Aorta (tissue), 5 donors: ENCODE measurements at places on chromosomes 7 and 10.

- DNase-seq, result peak; percentile 84
These were observed 41.2 kb downstream of the ZCCHC24 start for GRCh38 chr10:79404231-79404609.

- no peak for DNase-seq
These were observed 23.4 kb upstream of the ENO4 start for GRCh38 chr10:116825901-116826300.

GRCh38 chr10:17049195-17049594 lies 80.4 kb downstream of the CUBN start:
- DNase-seq, result no peak

DNA sequence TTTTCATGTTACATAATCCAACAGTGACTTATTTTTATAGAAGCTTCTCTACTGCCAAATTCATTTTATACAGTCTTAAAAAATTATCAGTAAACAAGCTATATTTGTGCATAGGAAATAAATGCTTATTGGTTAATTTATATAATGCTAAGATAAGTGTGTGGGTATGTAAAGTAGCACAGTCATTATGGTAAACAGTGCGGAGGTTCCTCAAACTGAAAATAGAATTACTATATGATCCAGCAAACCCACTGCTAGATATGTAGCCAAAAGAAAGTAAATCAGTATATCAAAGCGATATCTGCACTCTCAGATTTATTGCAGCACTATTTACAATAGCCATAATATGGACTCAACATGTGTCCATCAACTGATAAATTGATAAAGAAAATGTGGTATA lies 71.1 kb downstream of the ATRNL1 start:
- DNase-seq, result no peak

DNA sequence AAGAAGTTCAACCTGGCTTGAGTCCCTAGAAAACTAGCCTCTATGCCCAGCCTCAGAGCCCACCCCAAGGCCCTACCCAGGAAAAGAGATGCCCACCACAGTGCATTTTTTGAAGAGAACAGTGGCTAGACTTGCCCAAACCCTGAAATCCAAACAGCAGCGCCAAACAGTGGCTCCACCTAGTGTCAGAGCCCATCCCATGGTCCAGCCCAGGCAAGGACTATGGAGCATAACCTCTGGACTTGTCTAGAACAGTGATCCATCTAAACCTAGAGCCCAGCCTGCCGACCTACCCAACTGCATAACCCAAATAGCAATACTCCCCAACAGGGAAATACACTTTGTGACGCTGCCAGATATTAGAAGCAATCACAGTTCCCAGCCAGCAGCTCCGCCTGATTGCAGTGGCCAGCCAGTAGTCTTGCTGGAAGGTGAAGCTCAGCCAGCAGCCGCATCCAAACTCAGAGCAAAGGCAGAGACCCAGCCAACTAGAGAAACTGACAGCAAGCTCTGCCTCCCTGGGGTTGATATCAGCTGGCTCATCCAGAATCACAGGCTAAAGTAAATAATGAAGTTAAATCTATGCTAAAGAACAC lies 44.5 kb downstream of the HBP1 start:
- no peak for DNase-seq

DNA sequence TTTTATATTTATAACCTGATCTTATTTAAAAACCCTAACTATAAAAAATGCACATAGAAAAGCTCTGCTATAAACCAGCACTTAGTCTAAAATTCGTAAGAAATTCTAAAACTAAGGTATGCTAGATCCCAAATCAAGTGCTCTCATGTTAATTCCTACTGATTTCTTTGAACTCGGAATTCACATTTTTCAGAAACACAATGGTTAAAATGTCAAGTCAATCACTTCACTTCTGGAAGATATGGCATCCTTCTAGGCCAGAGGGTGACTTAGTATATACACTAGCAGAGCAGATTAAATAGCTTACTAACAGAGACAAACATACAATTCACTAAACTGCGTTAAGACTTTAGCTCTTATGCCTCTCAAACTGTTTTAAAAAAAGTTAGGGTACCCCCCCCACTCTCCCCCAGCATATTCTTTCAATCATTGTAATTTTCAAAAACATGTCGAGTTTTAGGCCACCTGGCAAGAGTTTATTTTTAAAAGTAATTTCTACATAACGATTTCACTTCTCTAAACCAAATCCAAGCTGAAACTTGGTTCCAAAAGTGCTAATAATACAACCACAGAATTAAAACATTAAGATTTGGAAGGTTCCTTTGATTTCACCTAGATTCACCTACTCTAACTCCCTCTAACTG lies 129.4 kb downstream of the NRBF2 start:
- no peak for DNase-seq

- DNase-seq, result no peak
These were observed 3.7 kb downstream of the TRAPPC14 start for GRCh38 chr7:100154651-100155491.

DNA sequence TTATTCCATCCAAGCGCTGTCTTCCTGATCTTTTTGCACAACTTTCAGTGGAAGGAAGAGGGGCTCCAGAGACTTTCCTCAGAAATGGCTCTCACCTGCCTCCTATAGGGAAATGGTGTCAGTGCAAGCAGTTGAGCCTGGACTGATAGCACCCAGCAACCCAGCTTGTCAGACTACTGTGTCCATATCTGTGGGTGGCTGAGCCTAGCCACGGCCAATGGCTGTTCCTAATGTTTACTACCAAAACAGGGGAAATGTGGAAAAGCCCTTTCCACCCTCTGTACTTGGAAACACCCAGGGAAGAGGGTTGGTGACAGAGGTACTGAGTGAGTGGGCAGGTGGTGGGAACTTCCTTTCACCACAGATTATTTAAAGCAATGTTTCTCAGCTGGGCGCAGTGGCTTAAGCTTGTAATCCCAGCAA lies 4.3 kb upstream of the YKT6 start:
- DNase-seq, result no peak

- no peak for DNase-seq
These were observed 121.6 kb downstream of the C10orf105 start for GRCh38 chr10:71597821-71598498.

DNA sequence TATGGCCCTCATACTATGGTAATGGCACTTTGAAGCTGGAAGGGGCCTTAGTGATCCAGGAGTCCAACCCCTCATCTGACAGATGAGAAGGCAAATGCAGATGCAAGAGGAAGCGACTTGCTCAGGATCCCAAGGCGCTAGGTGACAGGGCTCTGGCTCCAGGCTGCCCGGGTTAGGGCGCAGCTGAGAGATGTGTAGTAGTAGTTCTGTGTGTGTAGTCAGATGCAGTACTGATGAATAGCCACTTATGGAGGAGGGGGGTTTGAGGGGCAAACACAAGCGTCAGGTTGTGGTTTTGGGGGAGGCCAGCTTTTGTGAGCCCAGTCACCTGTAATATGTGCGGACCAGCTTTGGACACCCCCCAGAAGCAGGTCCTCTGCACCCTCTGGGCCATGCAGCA lies 4.8 kb downstream of the ADRA2A start:
- DNase-seq, result no peak

DNA sequence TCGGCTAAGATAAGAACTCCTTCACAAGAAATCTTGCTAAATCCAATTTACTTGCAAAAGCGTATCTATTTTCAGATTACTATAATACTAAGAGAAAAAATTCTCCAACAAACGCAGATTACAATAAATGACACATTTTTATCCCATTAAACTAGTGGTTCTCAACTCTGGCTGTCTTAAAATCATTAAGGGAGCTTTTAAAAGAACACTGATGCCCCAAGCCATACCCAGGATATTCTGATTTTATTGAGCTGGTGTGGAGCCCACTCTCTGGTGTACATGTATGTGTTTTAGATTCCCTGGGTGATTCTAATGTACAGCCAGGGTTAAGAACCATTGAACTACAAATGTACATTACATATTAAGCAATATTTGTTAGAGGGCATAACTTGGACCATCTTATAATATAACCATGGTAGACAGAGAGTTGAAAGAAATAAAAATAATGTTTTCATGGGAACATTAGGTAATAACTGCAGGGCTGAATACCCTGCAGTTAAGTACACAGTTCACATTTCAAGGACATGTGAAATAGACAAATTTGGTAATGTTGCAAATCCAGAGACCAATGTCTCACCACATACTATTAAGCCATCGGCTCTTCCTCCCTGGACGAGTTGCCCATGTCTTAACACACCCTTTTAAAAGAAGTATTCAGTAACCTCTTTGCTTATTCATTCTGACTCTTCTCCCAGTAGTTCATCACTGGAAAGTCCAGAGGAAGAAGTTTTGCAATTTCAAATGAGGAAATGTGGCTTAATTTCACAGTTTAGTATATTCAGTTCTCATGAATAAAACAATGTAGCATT lies 6.2 kb downstream of the GSAP start:
- DNase-seq, result no peak

- DNase-seq, result no peak
These were observed 6.9 kb downstream of the CISD1 start for GRCh38 chr10:58275908-58276307.

- DNase-seq, result peak; percentile 45
These were observed 10.7 kb downstream of the DPYSL4 start for GRCh38 chr10:132197271-132198067.

DNA sequence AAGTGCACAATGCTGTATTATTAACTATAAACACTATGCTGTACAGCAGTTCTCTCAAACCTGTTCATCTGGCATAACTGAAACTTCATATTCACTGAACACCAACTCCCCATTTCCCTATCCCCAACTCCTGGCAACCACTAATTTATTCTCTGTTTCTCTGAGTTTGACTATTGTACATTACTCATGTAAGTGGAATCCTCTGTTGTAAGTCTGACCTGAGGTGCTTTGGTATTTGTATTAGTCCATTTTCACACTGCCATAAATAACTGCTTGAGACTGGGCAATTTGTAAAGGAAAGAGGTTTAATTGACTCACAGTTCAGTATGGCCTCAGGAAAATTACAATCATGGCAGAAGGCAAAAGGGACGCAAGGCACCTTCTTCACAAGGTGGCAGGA lies 266.3 kb downstream of the PPP1R3A start:
- DNase-seq, result no peak

DNA sequence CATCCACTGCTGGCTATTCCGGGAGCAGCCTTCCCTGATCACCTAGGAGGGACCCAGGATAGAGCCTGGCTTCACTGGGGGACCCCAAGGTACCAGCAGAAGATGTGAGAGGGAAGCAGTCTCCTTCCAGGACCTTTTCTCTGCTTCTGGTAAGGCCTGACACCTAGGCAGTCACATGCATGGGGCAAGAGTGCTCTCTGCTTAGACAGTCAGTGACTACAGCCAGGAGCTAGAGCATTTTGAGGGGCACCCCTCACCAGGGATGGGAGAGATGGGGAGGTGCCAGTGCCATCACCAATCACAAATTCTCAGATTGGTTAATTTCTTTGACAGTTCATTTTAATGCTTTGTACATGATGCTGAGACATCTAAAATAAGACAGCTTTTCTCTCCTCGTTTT lies 13.9 kb upstream of the ADO start:
- DNase-seq, result no peak

- peak; percentile 28 for DNase-seq
These were observed 148.7 kb upstream of the PPP2R2D start for GRCh38 chr10:131751827-131752775.

GRCh38 chr7:147833557-147833956 lies 757.0 kb upstream of the C7orf33 start:
- DNase-seq, result no peak

GRCh38 chr7:70638158-70639107 lies 493.5 kb upstream of the GALNT17 start:
- no peak for DNase-seq
